ENCODE measurements at places on chromosomes 3 and 15.

DNA sequence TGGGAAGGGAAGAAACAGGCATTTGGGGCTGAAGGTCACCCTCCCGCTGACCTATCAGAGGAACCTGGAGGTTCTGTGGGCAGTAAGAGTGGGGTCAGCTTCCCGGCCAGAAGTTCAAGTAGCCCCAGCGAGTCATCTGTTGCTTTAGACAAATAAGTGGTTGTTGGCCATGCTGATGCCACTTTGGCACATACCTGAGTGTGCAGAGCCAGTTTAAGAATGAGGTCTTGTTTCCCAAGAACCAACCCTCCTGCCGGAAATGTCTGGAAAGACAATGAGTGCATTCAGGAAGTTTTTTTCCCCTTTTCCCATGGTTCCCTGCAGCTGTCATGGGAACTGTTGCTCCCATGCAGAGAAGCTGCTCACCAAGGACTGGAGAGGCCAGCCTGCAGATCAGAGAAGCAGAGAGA, 166.7 kb downstream of the ZNF621 start:
- no peak for DNase-seq

DNA sequence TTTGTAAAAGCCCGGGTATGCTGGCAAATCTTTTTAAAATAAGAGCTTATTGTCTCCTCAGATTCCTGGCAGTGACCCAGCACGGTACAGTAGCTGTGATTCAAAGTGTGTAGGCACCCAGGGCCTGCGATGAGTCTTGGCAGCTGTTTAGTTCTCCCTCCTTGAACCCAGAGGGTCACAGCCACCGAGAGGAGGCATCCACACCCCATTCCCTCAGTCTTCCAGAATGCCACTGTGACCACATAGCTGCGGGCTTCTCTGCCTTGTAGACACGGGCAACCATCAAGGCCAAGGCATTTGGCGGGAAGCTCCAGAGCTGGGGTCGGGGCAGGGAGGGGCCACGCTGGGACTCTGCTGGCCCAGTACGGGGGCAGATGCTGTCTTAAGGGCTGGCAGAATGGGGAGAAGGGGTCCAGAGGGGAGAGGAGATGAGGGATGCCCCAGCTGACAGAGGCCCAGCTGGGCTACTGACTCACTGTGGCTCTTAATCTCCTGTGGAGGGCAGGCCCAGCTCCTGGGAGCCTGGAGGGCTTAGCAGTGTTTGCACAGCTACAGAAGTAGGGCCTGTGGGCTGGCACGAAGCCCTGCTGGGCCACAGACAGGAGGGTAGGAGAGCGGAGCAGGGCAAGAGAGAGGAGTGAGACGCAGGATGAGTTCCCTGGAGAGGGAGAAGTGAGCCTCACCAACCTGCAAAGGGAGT, 68.8 kb upstream of the DLG1 start:
- no peak for DNase-seq

- no peak for DNase-seq
Measured at GRCh38 chr15:91660174-91660649, 193.3 kb upstream of the SLCO3A1 start.

DNA sequence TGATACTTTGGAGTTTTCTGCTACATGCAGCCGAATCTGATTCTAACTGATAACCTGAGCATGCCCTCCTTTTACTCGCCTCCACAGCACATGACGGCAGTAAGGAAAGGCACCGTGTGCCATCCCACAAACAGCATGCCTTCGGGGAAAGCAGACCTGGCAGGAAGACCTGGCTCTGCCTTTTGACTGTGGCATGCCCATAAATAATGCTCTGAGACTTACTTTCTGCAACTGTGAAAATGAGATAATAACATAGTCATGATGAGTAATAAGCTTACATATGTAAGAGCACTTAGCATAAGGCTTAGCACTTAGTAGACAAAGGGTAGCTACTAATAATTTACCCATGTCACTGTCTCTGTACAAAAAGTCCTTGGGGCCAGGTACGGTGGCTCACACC, 32.9 kb downstream of the MTHFS start:
- no peak for DNase-seq

DNA sequence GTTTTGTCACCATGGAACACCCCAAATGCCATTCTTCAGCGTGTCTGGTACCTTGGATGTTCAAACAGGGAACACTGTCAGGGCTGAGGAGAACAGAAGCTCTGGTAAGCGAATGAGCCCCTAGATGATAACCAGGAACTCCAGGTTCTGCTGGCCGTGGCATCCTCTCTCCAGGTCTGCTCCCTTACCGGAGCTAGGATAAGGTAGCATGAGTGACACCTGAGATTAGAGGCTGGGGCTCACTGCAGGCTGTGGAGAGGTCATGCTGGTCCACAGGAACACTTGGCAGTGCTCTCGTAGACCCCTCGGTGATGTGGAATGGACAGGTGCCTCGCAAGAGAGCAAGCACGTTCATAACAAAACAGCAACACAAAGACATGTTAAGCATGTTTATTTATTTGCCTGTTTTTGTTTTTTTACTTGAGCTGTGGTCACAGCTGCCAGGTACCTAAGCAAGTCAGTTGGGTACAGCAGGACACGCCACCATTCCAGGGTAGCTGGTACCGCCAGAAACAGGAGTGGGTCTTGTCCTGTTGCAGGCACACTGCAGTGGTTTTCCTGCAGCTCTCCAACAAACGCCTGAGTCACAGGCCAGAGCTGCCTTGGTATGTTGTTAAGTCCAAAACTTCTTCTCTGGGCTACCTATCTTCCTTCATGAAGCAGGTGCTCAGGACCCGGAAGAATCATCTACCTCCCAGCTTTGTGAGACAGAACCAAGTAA, 4.6 kb downstream of the RBM15B start:
- DNase-seq = no peak

DNA sequence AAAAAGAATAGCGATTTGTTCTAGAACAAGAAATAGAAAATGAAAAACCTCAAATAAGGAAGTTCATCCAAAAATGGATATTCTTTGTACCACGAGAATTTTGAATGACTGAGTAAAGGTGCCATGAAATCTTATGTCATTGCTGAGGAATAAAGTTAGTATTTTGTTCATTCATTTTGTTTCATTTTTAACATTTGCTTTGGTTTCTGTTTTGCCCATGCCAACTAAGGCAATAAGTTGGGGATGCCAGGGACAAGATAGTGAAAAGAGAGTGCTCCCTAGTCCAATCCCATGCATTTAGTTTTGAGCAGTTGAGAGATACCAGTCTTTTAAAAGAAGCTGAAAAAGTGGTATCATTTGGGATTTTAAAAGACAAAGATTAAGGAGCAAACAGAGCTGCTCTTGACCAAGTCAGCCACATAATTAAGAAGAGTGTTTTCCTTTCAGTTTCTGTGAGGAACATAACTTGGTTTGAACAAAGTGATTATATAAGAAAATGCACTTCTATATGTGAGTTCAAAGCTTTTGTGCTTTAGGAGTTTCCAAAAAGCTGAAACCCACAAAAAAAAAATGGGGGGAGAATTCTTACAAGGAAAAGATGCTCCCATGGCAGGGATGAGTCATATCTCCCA, 201.4 kb downstream of the PLOD2 start:
- no peak for DNase-seq

DNA sequence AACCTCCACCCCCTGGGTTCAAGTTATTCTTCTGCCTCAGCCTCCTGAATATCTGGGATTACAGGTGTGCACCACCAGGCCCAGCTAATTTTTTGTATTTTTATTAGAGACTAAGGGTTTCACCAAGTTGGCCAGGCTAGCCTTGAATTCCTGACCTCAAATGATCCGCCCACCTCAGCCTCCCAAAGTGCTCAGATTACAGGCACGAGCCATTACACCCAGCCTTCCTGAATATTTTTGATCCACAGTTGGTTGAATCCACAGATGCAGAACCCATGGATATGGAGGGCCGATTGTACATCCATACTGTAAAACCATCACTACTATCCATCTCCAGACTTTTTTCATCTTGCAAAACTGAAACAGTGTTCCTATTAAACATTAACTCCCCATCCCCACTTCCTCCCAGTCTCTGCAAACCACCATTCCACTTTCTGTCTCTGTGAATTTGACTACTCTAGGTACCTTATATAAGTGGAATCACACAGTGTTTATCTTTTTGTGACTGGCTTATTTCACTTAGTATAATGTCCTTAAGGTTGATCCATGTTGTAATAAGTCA, 8.2 kb upstream of the TMEM62 start:
- no peak for DNase-seq

DNA sequence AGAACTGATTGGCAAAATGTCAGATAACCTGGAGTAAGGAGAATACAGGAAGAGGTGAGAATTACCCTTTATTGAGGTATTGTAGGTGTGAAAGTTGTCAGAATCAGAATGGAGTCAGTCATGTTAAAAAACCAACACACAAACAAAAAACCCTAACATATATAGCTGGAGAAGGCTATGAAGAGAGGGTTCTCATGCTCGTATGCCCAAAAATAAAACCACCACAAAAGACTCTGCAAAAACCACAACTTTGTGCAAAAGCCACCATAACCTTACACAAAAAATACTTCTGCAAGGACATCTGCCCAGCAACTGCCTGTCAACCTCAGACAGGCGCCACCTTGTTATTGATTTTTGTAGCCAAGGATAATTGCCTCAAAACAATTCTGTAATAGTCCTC, 136.0 kb downstream of the CD47 start:
- DNase-seq = no peak

DNA sequence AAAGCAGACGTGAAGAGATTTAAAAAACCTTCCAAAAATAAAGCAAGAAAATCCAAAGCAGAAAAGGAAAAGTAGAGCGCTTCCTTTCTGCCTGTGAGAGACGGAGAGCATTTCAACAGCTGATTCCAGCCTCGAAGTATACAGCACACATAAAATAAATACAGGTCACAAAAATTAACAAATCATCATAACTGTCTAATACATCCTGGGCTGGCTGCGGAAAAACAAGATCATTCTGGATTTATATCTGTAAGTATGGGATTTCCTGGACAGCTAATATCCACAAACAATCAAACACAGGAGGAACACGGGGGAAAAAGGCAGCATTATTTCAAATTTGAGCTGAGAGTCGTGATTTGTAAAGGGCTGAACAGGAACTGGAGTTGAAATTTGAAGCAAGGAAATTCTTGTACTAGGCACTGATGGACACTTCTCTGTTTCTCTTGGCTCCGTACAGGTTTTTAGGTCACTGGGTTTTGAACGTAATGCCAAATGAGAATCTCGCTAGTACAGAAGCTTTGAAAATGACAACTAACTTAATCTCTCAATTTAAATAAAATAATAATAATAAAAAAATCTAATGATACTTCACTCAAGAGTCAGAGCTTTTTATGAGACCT, 577.7 kb downstream of the FOXP1 start:
- DNase-seq = no peak

DNA sequence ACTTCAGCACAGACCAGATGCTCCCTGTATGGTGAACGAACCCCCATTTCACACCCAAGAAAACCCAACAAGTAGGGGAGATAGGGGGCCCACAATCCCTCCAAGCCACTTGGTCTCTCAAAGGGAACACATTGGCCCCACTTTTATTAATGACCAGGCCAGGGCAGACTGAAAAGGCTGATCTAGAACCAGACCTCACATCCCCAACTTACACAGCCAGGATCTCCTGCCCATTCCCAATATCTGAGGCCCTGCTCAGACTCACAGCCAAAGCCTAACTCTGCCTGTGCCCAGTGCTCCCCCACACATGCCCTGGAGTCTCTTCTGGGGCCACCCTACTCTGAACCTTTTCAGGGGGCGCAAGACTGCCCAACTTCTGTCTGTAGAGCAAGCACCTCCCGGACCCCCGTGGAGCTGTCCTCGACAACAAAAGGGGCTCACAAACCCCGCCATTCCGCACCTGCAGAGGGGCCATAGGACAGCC, 1.8 kb downstream of the PLXNB1 start:
- DNase-seq = no peak

- DNase-seq = no peak
Measured at GRCh38 chr3:52471371-52472238, 16.2 kb downstream of the NISCH start.

DNA sequence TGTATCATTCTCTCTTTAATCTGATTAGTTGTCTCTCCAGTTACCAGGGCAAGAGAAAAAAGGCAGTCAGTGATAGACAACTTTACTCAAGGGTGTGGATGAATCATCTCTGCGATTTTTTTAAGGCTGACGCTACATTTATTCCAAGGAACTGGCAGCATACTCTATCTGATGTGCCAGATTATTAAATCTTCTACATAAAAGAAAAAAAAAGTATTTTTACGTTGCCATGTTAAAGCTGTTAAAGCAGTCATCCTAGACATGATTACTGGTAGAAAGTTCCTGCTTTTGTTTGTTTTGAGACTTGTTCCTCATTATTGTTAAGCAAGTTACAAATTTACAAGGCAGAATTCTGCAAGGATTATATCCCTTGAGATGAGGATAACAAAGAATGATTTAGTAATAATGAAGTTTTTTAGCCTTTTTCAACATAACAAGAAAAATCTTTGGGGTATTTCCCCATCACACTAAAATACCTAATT, 121.7 kb downstream of the CBLB start:
- DNase-seq = no peak

DNA sequence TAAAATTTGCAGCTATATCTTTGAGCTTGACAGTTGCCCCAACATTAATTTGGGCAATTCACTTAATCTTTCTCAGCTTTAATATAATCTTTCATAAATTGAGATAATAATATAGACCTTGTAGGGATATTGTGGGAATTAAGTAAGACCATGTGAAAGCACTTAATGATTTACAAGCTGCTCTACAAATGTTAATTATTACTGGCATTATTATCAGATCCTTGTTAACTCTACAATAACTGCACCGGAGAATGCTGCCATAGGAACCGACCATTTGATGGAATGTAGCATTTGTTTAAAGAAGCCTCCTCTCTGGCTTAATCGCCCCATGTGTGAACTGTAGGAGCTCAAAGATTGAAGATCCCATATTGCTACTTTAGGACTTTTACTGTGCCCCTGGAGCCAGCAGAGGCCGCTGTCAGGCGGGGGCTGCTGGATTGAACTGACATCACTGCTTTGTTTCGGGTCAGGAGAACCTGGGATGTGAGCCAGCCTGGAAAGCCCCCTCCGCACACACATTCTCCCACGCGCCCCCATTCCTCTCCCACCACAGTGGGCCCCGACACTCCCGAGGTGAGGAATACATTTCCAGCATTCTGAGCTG, 154.2 kb upstream of the TNIK start:
- no peak for DNase-seq

DNA sequence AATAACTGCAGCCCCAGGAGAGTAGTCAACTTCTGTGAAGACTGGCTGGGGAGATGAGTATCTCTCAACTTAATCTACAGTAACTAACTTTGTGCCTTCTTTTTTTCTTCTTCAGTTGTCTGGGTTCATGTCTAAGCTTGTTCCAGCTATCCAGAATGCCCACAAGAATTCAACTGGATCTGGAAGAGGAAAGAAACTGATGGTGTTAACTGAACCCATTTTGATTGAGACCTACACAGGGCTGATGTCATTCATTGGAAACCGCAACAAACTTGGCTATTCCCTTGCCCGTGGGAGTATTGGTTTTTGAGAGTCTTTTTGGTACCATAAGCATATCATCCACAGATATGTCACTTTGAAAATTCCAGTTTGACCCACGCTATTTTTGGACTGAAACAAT, 148.7 kb downstream of the TPRG1 start:
- no peak for DNase-seq

GRCh38 chr3:136428167-136428566, 178.0 kb downstream of the PCCB start:
- DNase-seq = no peak

- no peak for DNase-seq
Measured at GRCh38 chr3:169809230-169809795, 3.4 kb upstream of the LRRIQ4 start.
